ENCODE measurements at places on chromosomes 7 and 10.

DNA sequence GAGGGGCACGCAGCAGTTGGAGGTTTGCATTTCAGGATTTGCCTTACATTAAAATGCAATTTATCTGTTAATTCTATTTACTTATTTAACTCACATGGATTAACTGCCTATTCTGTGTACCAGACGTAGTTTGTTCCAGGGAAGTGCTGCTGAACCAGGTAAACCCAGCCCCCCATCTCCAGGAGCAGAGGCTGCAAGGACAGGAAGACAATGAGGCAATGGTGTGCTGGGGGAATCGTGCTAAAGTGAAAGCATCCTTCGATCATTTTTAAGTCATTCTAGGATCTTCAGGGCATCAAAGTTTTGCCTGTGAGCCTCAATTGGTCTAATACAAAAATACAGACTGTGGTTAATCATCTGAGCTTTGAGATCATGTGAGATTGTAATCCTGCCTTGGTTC is 166.4 kb downstream of the DNAJB6 start:
- DNase-seq = no peak

DNA sequence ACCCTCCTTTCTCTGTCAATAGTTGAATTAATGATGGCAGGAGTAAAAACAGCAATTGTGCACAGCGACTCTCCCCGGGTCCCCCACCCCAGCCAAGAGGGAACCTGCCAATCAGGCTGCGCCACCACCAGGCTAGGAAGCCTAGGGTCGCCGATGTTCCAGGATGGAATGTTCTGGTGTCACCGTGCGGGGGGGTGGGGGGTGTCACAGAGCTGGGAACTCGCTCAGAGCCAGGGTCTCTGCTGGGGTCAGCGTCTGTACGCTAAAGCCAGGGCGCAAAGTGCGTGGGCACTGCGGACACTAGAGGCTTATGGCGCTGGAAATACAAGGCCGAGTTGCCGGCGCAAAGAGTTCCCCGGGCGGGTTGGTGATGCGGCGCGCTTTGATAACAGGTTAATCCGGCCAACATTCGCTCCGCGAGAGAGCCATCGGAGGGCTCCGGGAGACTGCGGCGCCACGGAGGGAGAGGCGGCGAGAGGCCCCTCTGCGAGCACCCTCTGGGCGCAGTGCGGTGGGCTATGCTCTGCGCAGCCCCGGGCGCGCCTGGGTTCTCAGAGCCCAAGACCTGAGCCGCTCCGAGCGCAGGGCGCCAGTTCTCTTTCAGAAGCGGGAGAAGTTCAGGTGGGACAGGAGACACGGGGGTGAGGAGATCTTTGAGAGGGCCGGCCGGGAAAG is 192.3 kb downstream of the EMX2 start:
- DNase-seq = no peak

DNA sequence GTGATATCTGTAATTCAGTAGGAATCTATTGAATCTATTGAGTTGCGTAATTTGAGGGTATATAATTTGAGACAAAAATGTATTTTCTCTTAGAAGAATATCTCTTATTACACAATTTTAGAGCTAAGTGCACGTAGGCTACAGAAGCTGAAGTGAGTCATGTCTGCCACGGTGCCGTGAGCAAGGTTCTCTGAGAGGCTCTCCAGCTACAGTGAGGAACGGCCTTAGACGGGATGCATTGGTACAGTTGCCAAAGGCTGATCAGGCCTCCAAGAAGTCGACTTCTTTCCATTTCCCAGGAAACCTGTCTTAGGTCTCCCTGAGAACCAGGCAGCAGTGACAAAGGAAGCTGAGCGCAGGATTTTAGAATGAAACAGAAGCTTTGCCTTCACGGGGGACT is 28.6 kb downstream of the TCERG1L start:
- DNase-seq = no peak

- no peak for DNase-seq
Observed at GRCh38 chr10:10223131-10223530, 794.5 kb upstream of the CELF2 start.

GRCh38 chr10:76001019-76001418 is 569.6 kb downstream of the LRMDA start:
- DNase-seq = no peak

DNA sequence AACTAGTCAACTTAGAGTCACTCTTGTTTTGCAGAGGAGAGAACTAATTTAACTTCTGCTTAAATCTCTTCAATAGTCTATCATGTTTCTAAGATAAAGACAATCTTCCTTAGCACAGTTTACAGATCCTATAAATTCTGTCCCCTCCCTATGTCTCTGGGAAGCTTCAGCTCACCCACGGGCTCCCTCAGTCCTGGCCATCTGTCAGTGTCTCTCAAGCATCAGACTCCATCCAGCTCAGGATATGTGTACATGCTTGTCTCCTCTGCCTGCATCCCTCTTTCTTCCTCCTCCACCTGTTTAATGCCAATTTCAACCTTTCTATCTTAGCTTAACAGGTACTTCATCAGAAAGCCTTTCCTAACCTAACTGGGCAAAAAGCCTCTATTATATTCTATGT is 177.1 kb upstream of the PTER start:
- no peak for DNase-seq

GRCh38 chr7:117685795-117686194 is 187.4 kb downstream of the CTTNBP2 start:
- no peak for DNase-seq

- no peak for DNase-seq
Observed at GRCh38 chr10:60280475-60280874, 109.2 kb downstream of the ANK3 start.

- no peak for DNase-seq
Observed at GRCh38 chr7:3968234-3968633, 667.2 kb downstream of the SDK1 start.

- peak; percentile 34 for DNase-seq
Observed at GRCh38 chr10:106863549-106863948, 301.0 kb downstream of the SORCS1 start.

Measured in BE2C (cell line).